ENCODE measurements at places on chromosomes 2 and 18.

DNA sequence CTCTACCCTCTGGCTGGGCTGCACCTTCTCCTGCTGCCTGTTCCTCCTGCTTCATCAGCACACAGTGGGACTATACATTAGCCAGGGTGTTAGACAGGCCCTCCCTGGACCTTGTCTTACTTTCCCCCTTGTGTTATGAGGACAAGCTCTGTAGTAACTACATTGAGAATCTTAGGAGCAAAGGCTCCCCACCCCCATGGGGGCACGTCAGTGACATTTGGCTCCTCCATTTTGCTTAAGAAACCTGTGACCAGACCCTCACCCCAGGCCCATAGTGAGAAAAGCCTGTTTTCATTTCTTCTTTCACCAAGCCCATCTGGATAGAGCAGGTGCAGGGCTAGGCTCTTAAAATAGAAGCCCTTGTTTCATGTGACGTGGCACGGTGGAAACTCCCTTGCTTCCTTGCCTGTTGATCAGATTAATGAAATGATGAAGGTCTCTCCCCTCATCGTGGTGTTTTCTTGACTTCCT is 146.7 kb downstream of the RPIA start:
- no peak overlapping the region for H3K4me3 ChIP-seq
- no peaks in the 10 kb centered on the region for H3K27me3 ChIP-seq
- no peaks in the 10 kb centered on the region for H3K36me3 ChIP-seq
- no peaks in the 10 kb centered on the region for H3K4me1 ChIP-seq
- DNase-seq: no peak

DNA sequence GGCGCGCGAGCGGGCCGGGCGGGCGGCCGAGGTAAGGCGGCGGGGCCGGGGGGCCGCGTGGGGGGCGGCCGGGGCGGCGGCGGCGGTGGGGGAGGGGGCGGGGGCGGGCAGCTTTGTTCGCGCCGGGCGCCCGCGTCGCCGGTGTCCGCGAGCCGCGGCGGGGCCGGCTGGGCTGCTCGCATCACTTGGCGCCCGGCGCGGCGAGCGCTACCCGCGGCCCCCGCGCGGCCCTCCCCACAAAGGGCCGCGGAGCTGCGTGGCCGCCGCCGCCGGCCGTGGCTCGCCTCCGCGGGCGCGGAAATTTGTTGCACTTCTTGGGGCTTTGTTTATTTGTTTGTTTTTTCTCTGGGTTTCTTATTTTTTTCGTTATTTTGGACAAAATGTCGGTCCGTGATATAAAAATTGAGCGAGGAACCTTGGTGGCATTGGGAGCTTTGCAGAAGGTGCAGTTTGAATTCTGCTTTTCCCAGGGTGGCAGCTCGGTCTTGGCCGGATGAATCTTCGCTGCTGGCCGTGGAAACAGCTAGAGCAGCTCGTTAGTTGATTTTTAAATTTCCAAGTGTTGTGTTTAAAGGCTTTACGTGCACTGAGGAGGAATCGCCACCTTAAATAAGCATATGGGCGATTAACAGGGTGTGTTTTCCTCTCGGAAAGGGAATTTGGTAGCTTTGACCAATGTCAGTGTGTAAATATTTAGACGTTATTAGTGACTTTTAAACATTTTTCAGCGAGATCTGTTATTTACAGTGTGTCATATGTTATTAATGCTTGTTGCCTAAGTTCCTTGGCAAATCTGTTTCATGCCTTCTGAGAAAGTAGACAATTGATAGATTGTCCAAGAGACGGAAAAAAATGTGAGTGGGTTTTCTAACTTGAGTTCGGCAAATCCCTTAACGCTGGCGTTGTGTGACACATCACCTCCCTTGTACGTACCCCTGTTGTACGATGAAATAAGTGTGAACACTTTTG is 822 bp downstream of the UBE2E3 start:
- no peaks in the 10 kb centered on the region for H3K27me3 ChIP-seq
- DNase-seq: peak; percentile 49
- no peaks in the 10 kb centered on the region for H3K36me3 ChIP-seq
- H3K4me3 ChIP-seq: peak overlapping the region; percentile 77

- H3K36me3 ChIP-seq: no peaks in the 10 kb centered on the region
- no peaks in the 10 kb centered on the region for H3K4me1 ChIP-seq
- no peak overlapping the region for H3K4me3 ChIP-seq
- H3K27me3 ChIP-seq: peaks cover 18% of the 10 kb centered on the region
- no peak overlapping the region for H3K27ac ChIP-seq
Observed at GRCh38 chr2:11556101-11556806, 22.4 kb downstream of the GREB1 start.

- H3K4me3 ChIP-seq: no peak overlapping the region
- DNase-seq: no peak
- no peaks in the 10 kb centered on the region for H3K27me3 ChIP-seq
- H3K4me1 ChIP-seq: no peaks in the 10 kb centered on the region
Observed at GRCh38 chr2:41647468-41648050, 400.3 kb upstream of the PKDCC start.

DNA sequence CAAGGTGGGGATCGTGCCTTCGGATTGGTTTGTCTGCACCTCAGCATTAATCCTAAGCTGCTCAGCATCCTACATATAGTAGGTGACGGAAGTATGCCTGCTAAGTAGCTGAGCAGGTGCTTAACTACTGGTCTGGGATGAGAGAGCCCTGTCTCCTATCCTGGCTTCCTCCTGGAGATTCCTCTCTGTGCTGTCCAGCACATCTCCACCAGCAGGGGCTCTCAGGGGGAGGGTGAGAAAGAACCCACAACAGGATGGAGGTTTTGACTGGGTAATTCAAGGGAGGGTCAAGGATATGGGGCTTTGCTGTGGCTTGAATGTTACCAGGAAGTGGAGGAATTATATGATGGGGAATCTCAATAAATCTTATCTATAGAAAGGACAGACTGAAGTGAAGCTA is 45.4 kb upstream of the KIF5C start:
- H3K27me3 ChIP-seq: no peaks in the 10 kb centered on the region
- no peak overlapping the region for H3K4me3 ChIP-seq
- no peaks in the 10 kb centered on the region for H3K4me1 ChIP-seq
- no peak for DNase-seq
- no peak overlapping the region for H3K27ac ChIP-seq
- H3K36me3 ChIP-seq: no peaks in the 10 kb centered on the region

DNA sequence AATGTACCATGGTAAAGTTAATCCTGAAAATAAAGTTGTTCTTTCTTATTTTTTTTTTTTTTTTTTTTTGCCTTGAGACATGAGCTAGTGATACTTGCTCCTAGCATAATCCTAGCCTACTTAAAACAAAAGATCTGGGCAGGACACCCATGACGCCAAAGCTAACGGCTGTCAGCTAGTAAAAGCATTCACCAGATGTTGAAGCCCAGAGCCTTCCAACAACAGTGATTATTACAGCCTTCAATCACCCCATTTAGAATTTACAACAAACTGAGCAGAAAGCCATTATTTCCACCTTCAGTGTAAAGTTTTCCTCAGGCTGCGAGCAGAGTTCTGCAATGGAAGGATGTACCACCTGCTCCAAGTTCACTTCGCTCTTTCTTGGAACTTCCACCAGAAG is 259.5 kb downstream of the SP3 start:
- no peaks in the 10 kb centered on the region for H3K4me1 ChIP-seq
- H3K27ac ChIP-seq: no peak overlapping the region
- no peaks in the 10 kb centered on the region for H3K36me3 ChIP-seq
- H3K27me3 ChIP-seq: no peaks in the 10 kb centered on the region

GRCh38 chr2:227177592-227178336 is 13.3 kb downstream of the COL4A3 start:
- no peaks in the 10 kb centered on the region for H3K4me1 ChIP-seq
- no peak overlapping the region for H3K4me3 ChIP-seq
- no peaks in the 10 kb centered on the region for H3K36me3 ChIP-seq
- no peak overlapping the region for H3K27ac ChIP-seq

DNA sequence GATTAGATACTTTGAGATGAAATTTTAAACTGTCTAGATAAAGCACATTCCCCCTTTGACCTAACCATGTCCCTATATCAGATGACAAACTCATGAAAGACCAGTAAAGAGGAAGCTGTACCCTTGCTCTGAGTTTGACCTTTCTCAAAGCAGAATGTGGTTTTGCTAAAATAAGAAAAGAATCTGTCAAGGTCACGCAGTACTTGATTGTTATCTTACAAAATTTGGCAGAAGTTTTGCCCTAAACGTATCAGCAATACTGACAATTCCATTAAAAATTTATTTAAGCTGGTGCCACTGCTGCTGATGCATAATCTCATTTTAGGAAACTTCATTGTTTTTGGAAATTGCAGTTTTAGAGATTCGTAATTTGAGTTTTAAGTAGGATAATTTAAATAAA is 31.2 kb upstream of the GALM start:
- H3K27ac ChIP-seq: no peak overlapping the region
- no peaks in the 10 kb centered on the region for H3K36me3 ChIP-seq
- H3K4me1 ChIP-seq: no peaks in the 10 kb centered on the region

All from CD4-positive, alpha-beta T cell (primary cell).